ENCODE measurements at places on chromosomes 11 and 22. TPM values are rescaled to one million over a fixed set of nuclear protein-coding genes. Genes with fewer than 3 reads are reported as not detected.

DNA sequence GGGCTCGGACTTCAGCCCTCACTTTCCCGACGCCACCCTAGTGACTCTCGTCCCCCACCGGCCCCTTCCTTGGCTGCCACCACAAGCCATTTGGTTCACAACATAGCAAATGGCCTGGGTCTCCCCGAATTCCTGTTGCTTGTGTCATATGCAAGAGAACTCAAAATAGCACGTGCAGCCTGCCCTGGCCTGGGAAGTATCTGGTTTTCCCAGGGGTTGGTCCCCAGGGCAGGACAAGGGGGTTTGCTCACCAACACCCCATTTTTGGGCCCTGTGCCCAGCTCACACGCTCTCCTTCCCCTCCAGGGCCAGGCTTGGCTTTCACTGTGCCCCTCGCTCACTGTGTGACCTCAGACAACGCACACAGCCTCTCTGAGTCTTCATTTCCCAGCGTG lies 12.8 kb upstream of the TPCN2 start:
- no peaks in the 10 kb centered on the region for H3K27me3 ChIP-seq
- no peaks in the 10 kb centered on the region for H3K4me1 ChIP-seq
- H3K36me3 ChIP-seq: no peaks in the 10 kb centered on the region
- H3K4me3 ChIP-seq: no peak overlapping the region
- DNase-seq: no peak

DNA sequence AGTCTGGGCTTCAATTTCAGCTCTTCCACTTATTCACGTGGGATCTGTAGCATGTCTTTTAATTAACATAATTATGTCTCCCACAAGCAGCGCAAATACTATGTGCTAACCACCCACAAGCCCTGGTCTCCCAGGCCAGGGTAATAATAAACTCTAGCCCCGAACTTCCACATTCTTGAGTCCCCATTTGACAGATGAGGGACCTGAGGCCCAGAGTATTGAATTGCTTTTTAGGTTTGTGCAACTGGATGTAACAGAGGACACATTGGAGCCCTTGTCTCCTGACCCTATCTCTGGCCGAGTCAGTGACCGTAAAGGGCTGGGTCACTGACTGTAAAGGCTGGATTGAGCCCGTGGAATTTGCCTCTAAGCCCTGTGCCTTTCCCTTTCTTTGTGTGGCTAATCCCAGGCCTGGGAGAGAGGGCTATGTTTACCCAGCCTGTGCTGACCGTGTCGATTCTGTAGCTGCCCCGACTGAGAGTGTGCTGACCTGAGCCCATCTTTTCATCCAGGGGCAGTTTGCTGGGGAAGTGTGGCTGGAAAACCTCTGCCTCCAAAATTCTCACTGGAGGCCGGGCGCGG lies 3.9 kb downstream of the CRYBB2 start:
- DNase-seq: no peak
- H3K27me3 ChIP-seq: peaks cover 14% of the 10 kb centered on the region
- no peaks in the 10 kb centered on the region for H3K36me3 ChIP-seq

DNA sequence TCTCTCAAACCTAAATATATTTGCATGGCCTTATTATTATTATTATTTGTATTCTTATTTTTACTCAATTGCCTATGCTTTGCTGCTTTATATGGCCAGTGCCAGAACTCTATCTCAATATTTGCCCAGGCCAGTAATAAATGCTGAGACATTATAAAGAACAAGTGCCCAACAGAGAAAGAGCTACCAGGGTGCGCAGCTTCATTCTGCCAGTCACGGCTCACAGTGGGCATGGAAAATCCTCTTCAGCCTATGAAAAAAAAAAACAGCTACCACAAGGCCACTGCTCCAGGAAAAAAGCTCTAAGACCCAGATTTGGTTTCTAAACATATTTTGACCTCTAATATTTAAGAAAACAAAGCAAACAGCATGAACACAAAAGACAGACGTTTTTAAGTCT lies 1223.6 kb downstream of the LRRC4C start:
- no peaks in the 10 kb centered on the region for H3K4me1 ChIP-seq
- H3K27me3 ChIP-seq: no peaks in the 10 kb centered on the region
- H3K4me3 ChIP-seq: no peak overlapping the region
- H3K27ac ChIP-seq: no peak overlapping the region
- no peak for DNase-seq

Gene HYLS1
- 1.2 TPM for total RNA-seq

Gene OR5B21
- not detected for total RNA-seq

GRCh38 chr11:128906185-128907050 lies 15.3 kb downstream of the KCNJ5 start:
- peaks cover 22% of the 10 kb centered on the region for H3K4me1 ChIP-seq
- peak overlapping the region; percentile 57 for H3K4me3 ChIP-seq
- H3K36me3 ChIP-seq: no peaks in the 10 kb centered on the region

GRCh38 chr11:61860054-61860903 lies 31.1 kb downstream of the FADS3 start:
- no peaks in the 10 kb centered on the region for H3K27me3 ChIP-seq
- no peak overlapping the region for H3K27ac ChIP-seq
- no peak overlapping the region for H3K4me3 ChIP-seq

Gene APOL3
- 111 TPM for total RNA-seq

GRCh38 chr11:25602149-25602548 lies 729.8 kb upstream of the ANO3 start:
- no peaks in the 10 kb centered on the region for H3K4me1 ChIP-seq
- no peaks in the 10 kb centered on the region for H3K36me3 ChIP-seq
- no peak overlapping the region for H3K4me3 ChIP-seq
- DNase-seq: no peak

Gene TCN1
- total RNA-seq: not detected

Gene TBX10
- not detected for total RNA-seq

DNA sequence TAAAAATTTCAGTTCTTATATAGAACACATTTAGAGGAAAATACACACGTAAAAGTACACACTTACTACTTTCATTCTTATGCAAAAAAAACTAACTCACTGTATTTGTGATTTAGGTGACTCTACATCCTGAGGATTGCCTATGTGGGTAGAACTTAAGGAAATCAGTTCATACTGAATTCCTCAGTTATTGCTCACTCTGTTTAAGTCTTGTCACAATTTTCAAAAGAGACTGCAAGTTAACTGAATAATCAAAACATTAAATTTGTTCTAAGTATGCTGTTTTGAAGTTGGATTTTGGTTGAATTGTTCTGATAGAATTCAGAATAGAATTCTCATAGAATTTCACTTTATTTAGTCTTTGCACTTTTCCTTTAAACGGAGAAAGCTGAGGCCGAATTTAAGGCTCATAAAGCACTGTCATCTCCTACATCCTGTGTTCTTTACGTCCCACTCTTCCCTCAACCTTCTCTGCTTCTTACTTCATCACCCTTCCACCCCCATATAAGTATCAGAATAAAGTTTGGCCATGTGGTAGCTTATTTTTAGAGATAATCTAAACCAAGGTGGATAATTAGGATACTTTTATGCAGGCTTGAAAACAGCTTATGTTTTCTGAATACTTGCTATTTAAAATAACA lies 59.8 kb downstream of the APOL5 start:
- H3K36me3 ChIP-seq: no peaks in the 10 kb centered on the region
- H3K27ac ChIP-seq: no peak overlapping the region
- H3K4me3 ChIP-seq: no peak overlapping the region

Gene RAB36
- total RNA-seq: 0.77 TPM

DNA sequence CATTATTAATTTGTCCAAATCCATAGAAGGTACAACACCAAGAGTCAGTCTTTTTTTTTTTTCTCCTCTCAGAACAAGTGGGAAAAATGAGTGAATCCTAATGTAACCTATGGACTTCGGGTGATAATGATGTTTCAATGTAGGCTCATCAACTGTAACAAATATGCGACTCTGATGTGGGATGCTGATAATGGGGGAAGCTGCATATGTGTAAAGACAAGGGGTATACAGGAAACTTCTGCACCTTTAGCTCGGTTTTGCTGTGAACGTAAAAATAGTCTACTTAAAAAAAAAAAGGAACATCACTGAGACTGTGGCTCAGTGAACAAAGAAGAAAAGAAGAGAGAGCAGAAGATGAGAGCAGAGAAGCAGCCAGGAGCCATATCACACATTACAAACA lies 78.3 kb upstream of the ARHGAP32 start:
- no peak overlapping the region for H3K4me3 ChIP-seq
- DNase-seq: no peak

DNA sequence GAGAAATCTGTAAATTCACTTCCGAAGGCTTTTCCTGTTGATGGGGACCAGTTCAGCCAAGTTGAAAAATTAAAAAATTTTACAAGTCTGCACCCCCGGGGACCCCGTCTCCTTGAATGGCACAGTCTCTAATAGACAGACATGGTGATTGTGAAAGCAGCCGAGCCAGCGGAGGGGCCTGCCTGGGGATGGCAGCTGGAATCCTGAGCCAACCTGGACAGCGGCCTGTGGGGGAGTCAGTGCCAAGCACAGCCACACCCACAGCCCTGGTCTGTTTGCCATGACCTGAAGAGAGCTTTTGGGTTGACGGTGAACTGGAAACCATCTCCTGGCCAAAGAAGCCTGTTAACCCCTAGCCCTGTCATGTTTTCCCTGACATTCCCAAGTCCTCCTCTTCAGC lies 64.7 kb downstream of the PARVG start:
- H3K36me3 ChIP-seq: no peaks in the 10 kb centered on the region
- no peaks in the 10 kb centered on the region for H3K4me1 ChIP-seq
- no peak overlapping the region for H3K4me3 ChIP-seq
- no peak for DNase-seq

Gene DBX1
- total RNA-seq: 0.17 TPM

- H3K4me3 ChIP-seq: no peak overlapping the region
- H3K4me1 ChIP-seq: no peaks in the 10 kb centered on the region
- no peak overlapping the region for H3K27ac ChIP-seq
- H3K36me3 ChIP-seq: no peaks in the 10 kb centered on the region
- no peak for DNase-seq
- H3K27me3 ChIP-seq: peaks cover 61% of the 10 kb centered on the region
Observed at GRCh38 chr11:20594274-20595061, 4.9 kb upstream of the SLC6A5 start.

DNA sequence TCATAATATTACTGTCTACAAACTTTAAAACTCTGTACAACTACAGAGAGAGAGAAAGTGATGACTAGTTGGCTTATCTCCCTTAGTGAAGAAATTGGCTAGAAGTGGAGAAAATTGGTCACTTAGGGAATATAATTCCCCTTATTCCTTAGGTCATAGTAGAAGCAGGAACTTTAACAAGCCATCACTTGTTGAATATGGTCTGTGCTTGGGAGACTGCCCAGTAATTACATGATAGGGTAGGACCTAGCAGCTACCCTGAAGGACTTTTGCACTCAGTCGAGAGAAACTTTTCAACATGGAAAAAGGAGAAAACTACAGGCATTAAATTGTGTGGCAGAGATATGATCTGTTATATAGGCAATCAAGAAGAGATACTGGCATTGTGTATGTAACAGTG lies 576.5 kb upstream of the CCDC90B start:
- no peaks in the 10 kb centered on the region for H3K4me1 ChIP-seq
- H3K27ac ChIP-seq: no peak overlapping the region
- no peak for DNase-seq
- no peaks in the 10 kb centered on the region for H3K27me3 ChIP-seq

GRCh38 chr11:9512370-9513019 lies 51.7 kb downstream of the ZNF143 start:
- peaks cover 74% of the 10 kb centered on the region for H3K36me3 ChIP-seq
- H3K27ac ChIP-seq: no peak overlapping the region
- no peak for DNase-seq
- H3K27me3 ChIP-seq: no peaks in the 10 kb centered on the region
- no peaks in the 10 kb centered on the region for H3K4me1 ChIP-seq

GRCh38 chr11:133977067-133977677 lies 20.4 kb upstream of the IGSF9B start:
- no peak overlapping the region for H3K4me3 ChIP-seq
- H3K27me3 ChIP-seq: peaks cover 3% of the 10 kb centered on the region
- H3K36me3 ChIP-seq: no peaks in the 10 kb centered on the region
- DNase-seq: no peak

DNA sequence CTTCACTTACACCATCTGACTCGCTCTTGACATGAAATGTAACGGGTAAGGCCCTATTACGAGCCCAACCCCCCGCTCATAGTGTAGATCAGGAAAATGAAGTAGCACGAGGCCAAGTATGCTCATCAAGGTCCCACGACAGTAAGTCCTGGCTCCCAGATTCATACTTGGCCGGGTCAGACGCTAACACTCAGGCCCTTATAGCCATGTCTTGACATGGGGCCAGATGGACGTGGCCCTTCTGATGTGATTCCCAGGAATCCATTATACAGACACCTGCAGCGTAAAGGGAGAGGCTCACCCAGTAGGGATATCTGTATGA lies 175.1 kb downstream of the CEP164 start:
- no peaks in the 10 kb centered on the region for H3K27me3 ChIP-seq
- H3K27ac ChIP-seq: no peak overlapping the region
- no peaks in the 10 kb centered on the region for H3K36me3 ChIP-seq
- H3K4me3 ChIP-seq: no peak overlapping the region

- peak overlapping the region; percentile 92 for H3K27ac ChIP-seq
- H3K36me3 ChIP-seq: peaks cover 27% of the 10 kb centered on the region
- H3K4me1 ChIP-seq: peaks cover 56% of the 10 kb centered on the region
Observed at GRCh38 chr11:47177229-47177845, 658 bp upstream of the ARFGAP2 start.

GRCh38 chr22:37303821-37304274 lies 21.5 kb downstream of the CYTH4 start:
- H3K27ac ChIP-seq: peak overlapping the region; percentile 97
- H3K36me3 ChIP-seq: peaks cover 72% of the 10 kb centered on the region
- no peaks in the 10 kb centered on the region for H3K27me3 ChIP-seq
- no peak for DNase-seq

GRCh38 chr11:94557992-94558391 lies 9.2 kb upstream of the PIWIL4 start:
- H3K27ac ChIP-seq: no peak overlapping the region
- no peaks in the 10 kb centered on the region for H3K27me3 ChIP-seq
- DNase-seq: no peak
- H3K36me3 ChIP-seq: no peaks in the 10 kb centered on the region

DNA sequence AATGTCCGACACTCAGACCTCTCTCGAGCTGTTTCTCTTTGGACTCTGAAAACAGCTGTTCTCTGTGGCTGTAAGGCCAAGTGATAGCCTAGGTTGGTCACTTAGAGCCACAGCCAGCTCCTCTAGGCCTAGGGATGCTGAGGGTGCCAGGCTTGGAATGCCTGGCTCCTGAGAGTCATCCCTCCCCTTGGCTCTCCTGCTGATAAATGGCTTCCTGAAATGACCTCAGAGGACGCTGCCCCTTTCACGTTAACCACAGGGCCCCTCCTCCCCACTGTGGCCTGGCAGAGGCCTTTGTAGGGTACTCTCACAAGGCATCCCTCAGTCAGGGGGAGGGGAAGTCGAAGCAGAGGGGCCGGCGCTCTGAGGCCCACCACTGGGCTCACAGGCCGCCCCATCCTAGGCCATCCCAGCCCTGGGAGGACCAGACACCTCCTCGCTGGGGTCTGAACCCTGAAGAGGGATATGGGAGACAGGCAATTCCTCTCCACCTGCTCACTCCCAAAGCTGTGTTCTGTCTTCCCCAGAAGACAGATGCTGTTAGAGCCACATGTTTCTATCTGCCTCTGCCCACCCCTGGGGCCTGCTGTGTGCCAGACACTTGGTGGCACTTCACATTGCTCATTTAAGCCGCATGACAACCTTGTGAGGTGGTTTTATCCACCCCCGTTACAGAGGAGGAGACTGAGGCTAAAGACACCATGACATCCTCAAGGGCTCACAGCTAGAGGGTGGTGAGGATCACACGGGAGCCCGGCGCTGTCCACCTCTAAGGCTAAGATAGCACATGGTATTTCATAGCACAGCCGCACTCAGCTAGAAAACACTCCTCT lies 50.9 kb downstream of the ARFGAP3 start:
- no peaks in the 10 kb centered on the region for H3K27me3 ChIP-seq
- H3K4me3 ChIP-seq: no peak overlapping the region
- no peaks in the 10 kb centered on the region for H3K4me1 ChIP-seq
- H3K36me3 ChIP-seq: peaks cover 66% of the 10 kb centered on the region
